ENCODE measurements at places on chromosomes 5 and 9.

DNA sequence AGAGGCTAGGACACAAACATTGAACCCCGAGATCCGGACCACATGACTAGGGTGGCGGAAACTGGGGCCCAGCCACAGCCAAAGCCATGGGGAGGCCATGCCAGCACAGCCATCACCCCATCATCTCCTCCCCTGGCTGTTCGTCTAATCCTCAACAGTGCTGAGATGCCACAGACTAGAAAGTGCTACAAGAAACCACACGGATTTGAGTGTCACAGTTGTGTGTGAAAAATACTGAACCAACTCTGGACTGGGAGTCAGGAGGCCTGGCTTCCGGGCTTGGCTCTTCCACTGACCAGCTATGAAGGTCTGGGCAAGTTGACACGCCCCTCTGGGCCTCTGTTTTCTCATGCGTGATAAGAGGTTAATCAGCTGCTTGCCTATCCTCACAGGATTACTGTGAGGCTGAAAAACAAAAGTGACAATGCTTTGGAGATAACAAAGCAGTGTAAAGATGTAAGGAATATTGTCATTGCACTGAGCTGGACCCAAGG, 38.8 kb upstream of the SHB start:
- DNase-seq, result peak; percentile 27

- no peak for DNase-seq
Observed at GRCh38 chr9:84620338-84620737, 49.2 kb upstream of the NTRK2 start.

- DNase-seq, result peak; percentile 68
Observed at GRCh38 chr5:5063533-5063953, 76.6 kb upstream of the ADAMTS16 start.

DNA sequence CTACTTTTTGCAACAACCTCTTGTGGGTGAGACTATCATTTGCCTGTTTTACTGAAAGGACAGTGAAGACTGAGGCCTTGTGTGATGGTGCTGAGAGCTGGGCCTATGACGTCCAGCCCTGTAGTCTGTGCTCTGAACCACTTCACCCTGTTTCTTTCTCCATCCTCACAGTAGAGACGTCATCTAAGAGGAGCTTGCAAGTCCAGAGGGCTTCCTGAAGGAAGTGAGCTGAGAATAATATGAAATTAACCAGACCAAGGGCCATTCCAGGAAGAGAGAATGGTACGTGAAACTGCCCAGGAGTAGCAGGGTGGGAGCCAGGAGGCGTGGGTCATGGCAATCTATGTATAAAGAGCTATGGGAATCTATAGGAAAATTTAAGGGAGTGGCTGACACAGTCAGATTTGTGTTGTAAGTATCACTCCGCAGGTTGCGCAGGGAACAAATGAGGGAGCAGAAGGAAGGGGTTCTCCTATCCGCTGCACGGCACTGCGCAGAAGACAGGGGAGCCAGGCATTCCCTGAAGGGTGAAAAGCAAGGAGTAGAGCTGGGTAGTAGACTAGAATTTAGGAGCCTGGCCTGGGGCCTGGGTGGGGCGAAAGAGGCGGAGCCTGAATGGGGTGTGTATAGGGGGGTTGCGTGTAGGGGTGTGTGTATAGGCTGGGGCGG, 596 bp upstream of the FGFR4 start:
- DNase-seq, result peak; percentile 48

DNA sequence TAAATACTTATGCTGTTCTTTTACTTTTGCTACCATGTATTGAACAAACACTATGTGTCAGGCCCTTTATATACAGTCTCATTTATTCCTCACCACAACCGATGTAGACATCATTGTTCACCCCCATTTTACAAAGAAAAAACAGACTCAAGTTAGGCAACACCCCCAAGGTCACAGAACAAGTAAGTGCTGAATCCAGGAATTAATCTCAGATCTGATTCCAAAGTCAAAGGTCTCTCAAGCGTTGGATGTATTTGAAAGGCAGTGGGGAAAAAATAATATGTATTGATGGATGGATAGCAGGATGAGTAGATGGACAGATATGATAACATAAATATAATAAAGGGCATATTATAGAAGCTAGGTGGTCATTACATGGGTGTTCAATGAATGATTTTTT, 85.1 kb upstream of the VLDLR start:
- no peak for DNase-seq

DNA sequence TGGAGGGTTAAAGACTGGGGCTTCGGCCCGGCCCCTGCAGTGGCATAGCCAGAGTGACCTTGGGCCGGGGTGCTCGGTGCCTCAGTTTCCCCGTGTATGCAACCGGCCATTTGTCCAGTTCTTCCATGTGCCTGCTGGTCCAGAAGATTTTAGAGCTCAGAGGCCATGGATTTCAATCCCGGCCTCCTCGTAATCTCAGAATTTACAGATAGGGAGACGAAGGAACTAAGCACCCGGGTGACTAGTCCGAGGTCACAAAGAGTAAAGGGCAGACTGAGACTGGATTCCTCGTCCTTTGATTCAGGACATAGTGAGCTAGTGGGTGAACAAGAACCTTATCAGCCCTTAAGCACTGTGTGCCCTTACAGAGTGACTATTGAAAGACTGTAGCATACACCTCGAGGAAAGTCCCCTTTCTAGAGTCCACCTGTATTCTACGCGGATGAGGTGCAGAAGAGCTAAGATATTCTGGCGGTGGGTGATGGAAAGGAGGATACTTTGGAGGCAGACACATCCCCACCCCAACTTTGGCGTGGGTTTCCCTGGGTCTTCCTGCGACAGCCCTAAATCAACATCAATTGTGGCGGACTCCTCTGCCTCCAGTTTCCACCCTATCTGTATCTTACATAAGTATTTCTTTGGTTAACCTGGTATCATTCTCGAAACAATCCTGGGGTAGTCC, 597 bp downstream of the SLC31A1 start:
- DNase-seq, result no peak
